Articular chondrocyte of knee joint (primary cell): ENCODE measurements at places on chromosomes 2 and 18. TPM values are rescaled to one million over a fixed set of nuclear protein-coding genes. Genes with fewer than 3 reads are reported as not detected.

ECEL1 gene
- not detected in 2 replicates for total RNA-seq

BCS1L gene
- 23.1 and 26.0 TPM in 2 replicates for total RNA-seq

MC4R gene
- not detected in 2 replicates for total RNA-seq

EPB41L3 gene
- 39.6 and 41.9 TPM in 2 replicates for total RNA-seq

PLGLB2 gene
- 2.6 TPM in 2 replicates for total RNA-seq

TMEM178A gene
- 0.26 and 1.7 TPM in 2 replicates for total RNA-seq

RTP5 gene
- total RNA-seq = not detected in 2 replicates

LYG1 gene
- 0.13 and 0.32 TPM in 2 replicates for total RNA-seq
